ENCODE measurements at places on chromosomes 16 and 17.

- no peak for DNase-seq
These were observed 126.5 kb upstream of the CORO6 start for GRCh38 chr17:29749045-29749825.

DNA sequence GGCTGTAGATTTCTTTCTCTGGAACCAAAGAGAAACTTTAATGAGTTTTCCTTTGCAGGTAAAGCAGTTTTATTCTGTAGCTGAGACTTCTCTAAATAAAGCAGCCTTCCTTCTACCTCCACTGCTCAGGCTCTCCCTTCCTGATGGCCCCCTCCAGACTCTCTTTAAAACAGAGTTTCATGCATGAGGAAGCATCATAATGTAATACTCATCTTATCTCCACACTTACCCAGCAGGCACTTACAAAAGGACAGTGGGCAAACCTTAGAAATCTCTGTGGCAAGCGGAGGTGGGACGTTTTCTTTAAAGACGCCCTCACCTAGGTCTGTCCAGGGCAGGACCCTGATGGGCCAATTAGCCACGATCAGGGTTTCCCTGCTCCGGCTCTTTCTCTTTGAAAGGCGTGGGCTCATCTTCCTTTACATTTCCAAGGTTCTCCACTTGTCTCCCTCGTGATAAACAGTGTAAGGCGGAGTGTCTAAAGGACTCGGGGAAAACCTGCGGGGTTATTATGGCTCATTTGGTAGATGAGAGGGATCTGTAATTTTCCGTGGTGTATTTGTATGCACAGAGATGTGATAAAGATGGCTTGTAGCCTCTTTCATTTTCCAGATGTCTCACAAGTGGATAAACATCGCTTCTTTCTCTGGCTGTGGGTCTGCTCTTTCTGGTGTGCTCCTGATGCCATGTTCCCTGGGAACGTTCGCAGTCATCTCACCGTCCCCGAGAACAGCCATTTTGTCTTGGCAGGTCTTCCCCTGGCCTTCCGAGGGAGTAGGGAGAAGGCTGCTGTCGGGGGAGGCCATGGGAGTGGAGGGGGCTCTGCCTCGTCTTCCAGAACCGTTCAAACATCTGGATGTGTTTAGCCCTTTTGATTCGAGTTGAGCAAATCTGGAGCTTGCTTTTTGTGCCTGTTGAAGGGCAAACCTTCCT is 239.0 kb downstream of the CCDC182 start:
- no peak for DNase-seq

- DNase-seq: no peak
These were observed at the start of gene OR1A2 for GRCh38 chr17:3197219-3197618. Gene OR1A2 (plus strand): TSS chr17:3197519. CDS start chr17:3197519, 0 bp downstream.

- no peak for DNase-seq
These were observed 53.0 kb downstream of the EPN2 start for GRCh38 chr17:19290066-19290705.

DNA sequence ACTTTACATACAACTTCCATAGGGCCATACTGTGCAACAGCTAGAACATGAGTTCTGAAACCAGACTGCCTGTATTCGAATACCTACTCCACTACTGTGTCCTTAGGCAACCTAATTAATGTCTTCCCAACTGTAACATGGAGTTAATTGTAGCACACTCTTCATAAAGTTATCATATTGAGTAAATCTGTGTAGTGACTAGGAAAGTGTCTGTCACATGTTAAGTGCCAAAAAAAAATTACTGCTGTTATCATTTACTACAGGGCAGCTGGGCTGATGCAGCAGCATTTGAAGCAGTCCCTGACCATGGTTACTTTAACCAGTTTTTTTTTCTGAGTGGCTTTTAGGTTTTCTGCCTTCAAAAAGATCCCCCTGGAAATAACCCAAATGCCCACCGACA is 10.9 kb upstream of the ZNF23 start:
- DNase-seq: no peak

- no peak for DNase-seq
These were observed 25.5 kb upstream of the ZNF750 start for GRCh38 chr17:82865274-82865673.

GRCh38 chr16:47278306-47278970 is 134.7 kb upstream of the NETO2 start:
- no peak for DNase-seq

DNA sequence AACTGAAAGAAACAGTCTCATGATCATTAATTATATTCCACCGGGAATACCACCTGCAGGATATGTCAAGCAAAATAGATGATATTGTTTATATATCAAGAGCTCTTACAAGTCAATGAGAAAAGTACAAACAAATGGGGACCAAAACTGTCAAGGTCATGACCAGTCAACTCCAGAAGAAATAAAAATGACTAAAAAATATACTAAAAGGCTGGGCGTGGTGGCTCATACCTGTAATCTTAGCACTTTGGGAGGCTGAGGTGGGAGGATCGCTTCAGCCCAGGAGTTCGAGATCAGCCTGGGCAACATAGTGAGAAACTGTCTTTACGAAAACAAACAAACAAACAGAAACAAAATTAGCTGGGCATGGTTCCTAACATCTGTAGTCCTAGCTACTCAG is 49.8 kb upstream of the SCNN1B start:
- peak; percentile 2 for DNase-seq

DNA sequence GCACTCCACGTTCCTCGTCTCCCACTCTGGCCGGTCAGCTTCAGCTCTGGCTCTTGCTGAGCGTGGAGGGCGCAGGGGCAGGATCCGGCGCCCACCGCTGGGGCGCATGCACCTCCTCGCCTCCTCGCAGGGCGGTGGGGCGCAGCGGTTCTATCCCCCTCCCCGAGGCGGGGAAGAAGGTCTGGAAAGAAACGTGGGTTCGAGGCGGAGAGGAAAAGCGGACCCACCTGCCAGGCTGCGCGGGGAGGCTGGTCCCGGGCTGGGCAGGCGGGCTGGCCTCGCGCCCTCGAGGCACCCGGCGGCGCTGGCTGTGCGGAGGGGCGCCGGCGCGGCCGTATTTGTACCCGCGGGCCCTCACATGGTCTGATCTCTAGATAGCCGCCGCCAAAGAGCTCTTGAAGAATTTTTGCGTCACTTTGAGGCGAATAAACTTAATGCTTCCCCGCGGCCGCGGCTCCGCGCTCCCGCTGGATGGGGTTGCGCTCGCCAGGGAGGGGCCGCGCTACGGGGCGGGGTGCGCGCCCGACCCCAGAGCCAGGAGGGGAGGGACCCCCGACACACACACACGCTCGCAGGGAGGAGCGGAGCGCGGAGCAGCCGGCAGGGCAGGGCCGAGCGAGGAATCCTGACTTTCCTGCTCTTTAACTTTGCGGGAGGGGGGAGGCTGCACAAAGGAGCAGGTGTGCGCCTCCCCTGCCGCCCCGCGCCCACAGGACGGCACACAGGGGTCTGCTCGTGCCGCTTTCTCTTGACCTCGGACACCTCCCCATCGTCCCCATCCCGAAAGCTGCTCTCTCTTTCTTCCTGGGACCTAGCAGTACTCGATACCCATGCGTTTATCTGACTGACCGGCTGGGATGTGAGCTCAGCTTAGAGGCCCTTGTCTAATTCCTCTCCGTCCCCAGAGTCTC is at the start of gene SLC6A4:
SLC6A4 (minus strand) TSS at position 312 of the 911 bp plus-strand sequence. CDS start 13,739 bp downstream, outside the sequence.
- no peak for DNase-seq

GRCh38 chr16:54542805-54543505 is 256.4 kb upstream of the IRX3 start:
- no peak for DNase-seq

GRCh38 chr16:53743149-53743566 is 39.2 kb downstream of the FTO start:
- peak; percentile 15 for DNase-seq

GRCh38 chr16:84888450-84888849 is 68.7 kb downstream of the CRISPLD2 start:
- DNase-seq: no peak

All from activated naive CD8-positive, alpha-beta T cell treated with anti-CD3 and anti-CD28 coated beads, Interleukin-2, amount 50 U/mL, for 24 hours (primary cell).